NCI-H1417 treated with DMSO at 0.1 percent for 48 hours (cell line): ENCODE measurements at places on chromosomes 7 and 10.

- no peak for DNase-seq
These were observed 24.8 kb upstream of the FFAR4 start for GRCh38 chr10:93541402-93542357.

- DNase-seq: no peak
These were observed 2.1 kb upstream of the RALA start for GRCh38 chr7:39621261-39621660.

GRCh38 chr10:124124123-124124768 lies 30.8 kb upstream of the CHST15 start:
- no peak for DNase-seq

DNA sequence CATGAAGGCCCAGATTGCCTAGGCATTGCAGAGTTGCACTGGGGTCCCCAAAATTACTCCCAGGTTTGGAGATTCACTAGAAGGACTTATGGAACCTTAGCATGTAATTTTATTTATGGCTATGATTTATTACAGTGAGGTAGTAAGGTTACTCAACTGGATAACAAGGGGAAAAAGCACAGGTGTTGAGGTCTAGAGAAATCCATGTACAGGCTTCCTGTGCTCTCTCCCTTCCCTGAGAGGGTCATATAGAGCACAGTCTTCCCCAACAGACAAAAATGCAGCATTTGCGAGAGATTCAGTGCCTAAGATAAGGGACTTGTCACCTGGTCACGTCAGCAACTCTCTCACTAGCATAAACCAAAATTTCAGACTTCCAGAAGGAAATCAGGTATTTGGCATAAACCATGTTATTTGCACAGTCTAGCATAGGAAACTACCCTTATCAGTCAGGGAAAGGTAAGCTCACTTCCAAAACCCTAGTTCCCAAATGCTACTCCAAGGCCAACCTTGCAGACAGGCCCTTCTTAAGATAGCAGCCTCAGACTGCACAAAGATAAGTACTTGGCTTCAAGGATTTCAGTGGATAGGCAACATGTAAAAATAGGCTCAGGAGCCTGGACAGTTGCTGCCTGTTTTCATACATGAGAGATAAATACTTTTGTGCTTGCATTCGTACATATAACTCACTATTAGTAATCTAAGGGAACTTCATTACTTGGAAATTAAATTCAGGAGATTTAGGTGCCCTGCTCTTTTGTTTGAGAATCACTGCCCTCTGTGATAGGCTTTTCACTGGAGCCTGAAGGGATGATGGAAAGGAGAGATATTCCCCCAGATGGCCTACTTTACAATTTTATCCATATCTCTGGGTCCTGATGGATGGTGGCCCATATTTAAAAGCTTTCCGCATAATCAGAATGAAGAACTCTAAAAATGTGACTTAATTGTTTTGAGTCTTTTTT lies 378.4 kb upstream of the LRGUK start:
- no peak for DNase-seq

DNA sequence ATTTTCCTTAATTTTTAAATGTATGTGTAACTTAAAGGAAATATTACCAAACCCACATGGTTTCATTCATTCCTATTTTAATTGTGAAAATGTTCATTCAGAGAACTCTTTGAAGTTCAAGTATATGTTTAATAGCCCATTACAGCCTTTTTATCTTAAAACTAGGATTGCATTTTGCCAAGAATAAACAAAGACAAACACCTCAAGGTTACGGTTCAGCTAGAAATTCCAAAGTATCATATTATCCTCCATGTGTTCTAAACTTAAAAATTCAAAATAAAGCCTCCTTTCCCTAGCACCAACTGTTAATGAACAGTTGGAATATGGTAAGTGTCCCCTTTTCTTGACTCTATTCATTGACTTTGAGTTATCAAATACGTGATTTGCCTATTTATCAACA lies 215.6 kb upstream of the SEMA3E start:
- no peak for DNase-seq

GRCh38 chr10:122147663-122148062 lies 123.4 kb upstream of the BTBD16 start:
- DNase-seq: no peak
